ENCODE measurements at places on chromosomes 7 and 10.

DNA sequence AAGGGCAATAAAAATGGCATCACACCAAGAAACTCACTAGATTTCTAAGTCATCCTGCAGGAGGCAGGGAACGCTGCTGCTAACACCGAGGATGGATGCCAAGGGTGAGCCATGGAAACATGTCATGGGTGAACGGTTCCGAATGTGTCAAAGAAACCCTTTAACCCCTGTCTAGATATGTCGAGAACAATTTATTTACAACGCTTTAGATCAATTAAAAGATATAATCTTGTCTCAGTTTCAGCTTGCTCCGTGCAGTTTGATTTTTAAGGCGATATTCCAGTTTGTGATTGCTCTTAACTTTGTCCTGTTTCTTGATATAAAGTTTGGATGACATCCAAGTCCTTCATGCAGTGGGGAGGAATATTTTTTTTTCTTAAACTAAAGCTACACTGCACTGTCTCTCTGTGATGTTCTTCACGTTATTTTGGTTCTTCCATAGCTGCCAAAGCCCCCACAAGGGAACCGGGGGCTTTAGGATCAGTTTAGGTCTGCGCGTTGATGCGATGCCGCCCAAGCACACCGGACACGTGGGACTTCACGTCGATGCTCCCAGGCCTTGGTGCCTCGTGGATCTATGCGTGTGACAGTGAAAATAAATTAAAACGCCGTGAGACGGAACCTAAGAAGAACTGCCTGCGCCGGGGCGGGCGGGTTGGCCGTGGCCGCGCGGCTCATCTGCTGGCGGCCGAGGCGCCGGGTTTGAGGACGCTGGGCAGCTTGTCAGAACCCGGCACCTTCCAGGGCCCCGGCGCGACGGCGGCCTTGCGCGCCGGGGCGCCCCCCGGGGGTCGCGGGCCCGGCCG, 220.3 kb downstream of the PHTF2 start:
- DNase-seq: no peak

GRCh38 chr10:6108631-6109443, 20.0 kb downstream of the RBM17 start:
- DNase-seq: peak; percentile 72

DNA sequence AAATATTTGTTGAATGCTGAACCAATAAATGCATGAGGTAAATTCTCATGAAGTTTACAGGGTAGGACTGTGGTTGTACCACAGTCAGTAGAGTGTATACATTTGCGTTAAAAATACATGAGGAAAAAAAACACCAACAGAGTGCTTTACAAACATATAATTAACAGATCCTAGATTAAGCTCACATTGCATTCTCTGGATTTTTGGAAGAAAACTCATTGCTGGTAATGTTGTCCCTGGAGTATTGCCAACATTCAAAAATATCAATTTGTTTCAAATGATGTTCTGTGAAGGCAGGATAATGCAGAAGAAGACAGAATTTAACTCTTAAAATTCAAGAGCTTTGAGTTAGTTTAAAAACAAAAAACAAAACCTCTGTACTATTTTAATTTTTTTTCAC, 95.5 kb downstream of the MBL2 start:
- no peak for DNase-seq

GRCh38 chr10:74189999-74190421, 39.0 kb downstream of the ADK start:
- DNase-seq: peak; percentile 41
